ENCODE measurements at places on chromosomes 2 and 18. TPM values are rescaled to one million over a fixed set of nuclear protein-coding genes. Genes with fewer than 3 reads are reported as not detected.

Gene CYB5A
- 68.8 TPM for total RNA-seq

Gene CD8B2
- total RNA-seq = not detected

Gene SUPT7L
- 16.1 TPM for total RNA-seq

Gene CD28
- total RNA-seq = not detected

Gene TRIM54
- total RNA-seq = not detected

Gene RUFY4
- total RNA-seq = not detected

Gene TMEM200C
- not detected for total RNA-seq

Gene AGXT
- not detected for total RNA-seq

Gene CNTNAP5
- total RNA-seq = not detected

Gene SCN3A
- total RNA-seq = not detected

Gene CLEC4F
- not detected for total RNA-seq

Gene SLC38A11
- total RNA-seq = not detected

Gene ALPG
- not detected for total RNA-seq

Gene DSC3
- 12.2 TPM for total RNA-seq

Gene HJURP
- total RNA-seq = 6.3 TPM

Gene UGT1A4
- not detected for total RNA-seq

Gene KDSR
- 24.6 TPM for total RNA-seq

Gene NETO1
- 0.54 TPM for total RNA-seq

Gene RGPD3
- total RNA-seq = 0.90 TPM

Gene GCG
- not detected for total RNA-seq

Gene NEU2
- not detected for total RNA-seq

Gene SKOR2
- not detected for total RNA-seq

Gene TRAPPC12
- 77.3 TPM for total RNA-seq

Gene RNPEPL1
- 24.0 TPM for total RNA-seq

Gene MAP3K19
- total RNA-seq = not detected

Gene DUSP19
- total RNA-seq = 1.5 TPM

Gene GAL3ST2
- not detected for total RNA-seq

Gene UGT1A5
- not detected for total RNA-seq

Gene STARD6
- total RNA-seq = not detected

Gene ATP6V1B1
- total RNA-seq = 1.1 TPM

Gene CYP27C1
- total RNA-seq = 0.36 TPM

Gene SCYGR4
- not detected for total RNA-seq

Gene RAD51AP2
- total RNA-seq = not detected

Gene C2orf15
- total RNA-seq = not detected

Gene GRB14
- 1.1 TPM for total RNA-seq
